ENCODE measurements at places on chromosomes 3 and 15.

GRCh38 chr3:126156468-126156867 is 23.9 kb downstream of the ALDH1L1 start:
- peak; percentile 35 for DNase-seq

DNA sequence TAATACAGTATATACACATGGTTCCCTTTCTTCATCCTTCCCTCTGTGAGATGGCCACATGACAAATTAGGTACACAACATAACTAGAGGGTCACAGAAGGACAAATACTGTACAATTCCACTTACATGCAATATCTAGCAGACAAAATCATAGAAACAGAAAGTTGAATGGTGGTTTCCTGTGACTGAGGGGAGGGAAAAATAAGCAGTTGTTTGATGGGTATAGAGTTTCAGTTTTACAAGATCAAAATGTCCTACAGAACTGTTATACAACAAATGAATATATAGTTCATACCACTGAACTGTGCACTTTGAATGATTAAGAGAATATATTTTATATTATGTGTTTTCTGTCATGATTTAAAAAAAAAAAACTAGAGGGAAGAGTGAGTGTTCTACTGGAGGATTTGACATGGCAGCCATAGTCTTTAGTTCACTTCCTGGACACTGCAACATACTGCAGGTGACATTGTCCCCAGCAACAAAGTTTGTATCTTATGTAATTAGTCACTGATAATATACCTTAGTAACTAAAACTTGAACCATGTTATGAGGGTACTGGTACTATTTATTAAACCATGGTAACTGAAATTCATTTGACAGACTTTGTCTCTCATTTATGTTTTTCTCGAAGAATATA is 37.2 kb downstream of the CCDC54 start:
- no peak for DNase-seq

GRCh38 chr3:172213200-172213599 is 173.8 kb downstream of the FNDC3B start:
- DNase-seq = no peak

- DNase-seq = peak; percentile 56
Measured at GRCh38 chr15:94164202-94164807, 67.1 kb upstream of the MCTP2 start.

GRCh38 chr15:33242165-33242564 is 47.7 kb upstream of the FMN1 start:
- peak; percentile 23 for DNase-seq

- no peak for DNase-seq
Measured at GRCh38 chr15:90988296-90988695, 6.0 kb downstream of the PRC1 start.

- no peak for DNase-seq
Measured at GRCh38 chr15:35505141-35505540, 40.8 kb downstream of the DPH6 start.

DNA sequence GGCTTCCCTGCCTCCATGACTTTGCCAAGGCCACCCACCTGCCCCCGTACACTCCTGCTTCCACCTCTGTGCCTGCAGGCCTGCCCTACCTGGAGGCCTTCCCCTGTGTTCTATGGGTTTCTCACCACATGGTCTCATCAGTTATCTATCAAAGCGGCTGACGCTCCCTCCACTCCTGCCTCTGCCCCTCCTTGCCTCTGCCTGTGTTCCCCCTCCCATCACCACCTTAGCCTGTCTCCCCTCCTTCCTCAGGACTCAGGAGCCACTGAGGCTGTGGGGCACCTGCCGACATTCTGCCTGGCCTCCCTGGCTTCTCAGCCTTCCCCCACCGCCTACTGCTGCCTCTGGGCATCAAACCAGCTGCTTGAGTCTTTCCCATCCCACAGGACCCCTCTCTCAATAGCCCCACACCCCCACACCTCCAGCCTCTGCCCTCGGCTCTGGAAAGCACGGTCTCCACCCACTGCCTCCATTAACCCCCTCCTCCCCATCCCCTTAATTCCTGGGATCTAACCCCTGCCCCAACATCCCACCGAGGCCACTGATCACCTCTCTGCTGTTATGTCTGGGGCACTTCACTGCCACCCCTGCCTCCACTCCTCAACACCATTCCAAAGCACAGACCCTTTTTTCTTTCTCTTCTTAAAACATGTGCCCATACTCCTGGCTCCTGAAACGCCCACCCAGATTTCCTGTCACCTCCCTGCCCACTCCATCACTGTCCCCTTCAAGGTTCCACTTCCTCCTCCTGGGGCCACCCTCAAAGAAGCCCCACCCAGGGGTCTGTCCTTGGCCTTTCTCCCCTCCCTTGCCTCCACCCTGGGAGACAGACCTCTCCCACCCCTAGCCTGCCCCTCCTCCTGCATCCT is 24.4 kb upstream of the CYP11A1 start:
- no peak for DNase-seq

DNA sequence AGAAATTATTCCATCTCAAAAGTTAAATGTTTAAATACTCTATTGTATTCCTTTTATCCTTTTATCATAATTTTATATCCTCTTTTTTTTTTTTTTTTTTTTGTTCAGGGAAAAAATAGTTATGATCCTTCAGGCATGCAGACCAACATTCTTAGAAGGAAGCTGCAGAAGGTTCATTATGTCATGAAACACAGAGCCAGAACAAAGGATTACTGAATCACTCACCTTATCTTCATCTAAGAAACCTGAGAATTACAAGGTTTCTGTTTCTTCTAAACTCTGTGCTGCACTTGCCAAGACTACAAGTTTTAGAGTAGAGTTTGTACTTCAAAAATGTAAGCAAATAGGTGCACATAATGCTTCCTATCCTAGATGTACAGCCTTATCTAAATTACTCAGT is 3.3 kb downstream of the PLCH1 start:
- DNase-seq = no peak

DNA sequence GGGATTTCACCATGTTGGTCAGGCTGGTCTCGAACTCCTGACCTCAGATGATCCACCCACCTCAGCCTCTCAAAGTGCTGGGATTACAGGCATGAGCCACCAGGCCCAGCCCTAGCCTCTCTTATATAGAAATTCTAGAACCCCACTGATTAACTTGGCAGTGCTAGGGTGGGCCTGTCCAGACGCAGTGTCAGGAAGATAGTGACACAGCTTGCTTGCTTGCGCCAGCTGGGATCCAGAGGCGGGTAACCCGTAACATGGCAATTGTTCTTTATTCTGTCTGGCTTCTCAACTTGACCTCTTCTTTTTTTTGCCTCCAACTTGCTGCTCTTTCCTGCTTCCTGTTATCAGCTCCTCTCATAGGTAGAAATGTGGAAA is 16.2 kb downstream of the CEP19 start:
- no peak for DNase-seq

DNA sequence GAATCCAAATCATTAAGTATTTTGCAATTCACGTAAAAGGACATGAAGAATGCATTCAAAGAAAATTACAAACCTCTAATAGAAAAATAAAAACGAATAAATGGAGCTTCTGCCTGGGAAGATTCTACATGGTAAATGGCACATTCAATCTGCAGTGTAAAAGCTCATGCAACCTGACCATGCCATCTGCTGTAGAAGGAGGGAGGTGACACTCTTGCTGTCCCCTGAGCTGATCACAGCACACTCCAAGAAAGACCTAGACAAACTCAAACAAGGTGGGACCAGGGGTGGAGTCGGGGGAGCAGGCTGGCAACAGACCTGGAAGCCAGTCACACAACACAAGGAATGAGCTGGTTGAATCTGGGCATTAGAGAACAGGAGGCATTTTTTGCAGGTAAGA is 101.8 kb downstream of the BDH1 start:
- DNase-seq = no peak

- no peak for DNase-seq
Measured at GRCh38 chr15:91214675-91215590, 114.9 kb downstream of the SV2B start.

- DNase-seq = no peak
Measured at GRCh38 chr15:27461181-27461580, 490.2 kb downstream of the GABRG3 start.

DNA sequence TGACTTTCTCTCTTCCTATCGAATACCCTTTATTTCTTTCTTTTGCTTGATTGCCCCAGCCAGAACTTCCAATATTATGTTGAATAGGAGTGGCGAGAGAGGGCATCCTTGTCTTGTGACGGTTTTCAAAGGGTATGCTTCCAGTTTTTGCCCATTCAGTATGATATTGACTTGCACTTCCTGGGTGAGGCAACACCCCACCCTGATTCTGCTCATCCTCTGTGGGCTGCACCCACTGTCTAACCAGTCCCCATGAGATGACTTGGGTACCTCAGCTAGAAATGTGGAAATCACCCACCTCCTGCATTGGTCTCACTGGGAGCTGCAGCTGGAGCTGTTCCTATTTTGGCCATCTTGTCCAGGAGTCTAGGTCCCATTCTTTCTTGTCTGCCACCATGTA is 44.8 kb upstream of the KCNH8 start:
- DNase-seq = no peak

DNA sequence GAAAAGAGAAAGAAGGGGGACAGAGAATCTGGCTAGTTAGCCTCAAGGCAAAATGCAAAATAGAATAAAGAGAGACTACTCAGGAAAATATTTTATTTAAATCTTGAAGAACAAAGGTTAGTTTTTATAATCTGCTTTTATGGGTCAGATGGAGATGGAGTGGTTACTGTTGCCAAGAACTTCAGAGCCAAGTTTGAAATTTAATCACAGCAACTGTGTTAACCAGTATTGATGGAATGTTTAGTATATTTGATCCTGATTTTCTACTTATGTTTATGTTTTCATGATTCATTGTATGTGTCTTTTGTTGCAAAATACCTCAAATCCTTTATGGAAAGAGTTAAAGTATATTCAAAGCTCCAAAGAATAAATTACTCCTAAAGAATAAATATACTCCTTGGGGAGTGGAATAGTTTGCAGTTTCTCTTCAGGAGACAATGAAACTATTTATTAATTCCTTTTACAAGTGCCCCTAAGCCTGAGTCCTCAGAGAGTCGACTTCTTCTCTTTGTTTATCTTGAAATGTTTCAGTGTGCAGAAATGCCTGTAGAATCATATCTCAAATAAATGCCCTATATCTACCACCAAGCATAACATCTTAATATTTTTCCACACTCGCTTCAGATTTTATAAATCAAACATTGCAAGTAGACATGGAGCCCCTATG is 60.9 kb upstream of the THSD4 start:
- no peak for DNase-seq
